ENCODE measurements at places on chromosomes 7 and 10.

DNA sequence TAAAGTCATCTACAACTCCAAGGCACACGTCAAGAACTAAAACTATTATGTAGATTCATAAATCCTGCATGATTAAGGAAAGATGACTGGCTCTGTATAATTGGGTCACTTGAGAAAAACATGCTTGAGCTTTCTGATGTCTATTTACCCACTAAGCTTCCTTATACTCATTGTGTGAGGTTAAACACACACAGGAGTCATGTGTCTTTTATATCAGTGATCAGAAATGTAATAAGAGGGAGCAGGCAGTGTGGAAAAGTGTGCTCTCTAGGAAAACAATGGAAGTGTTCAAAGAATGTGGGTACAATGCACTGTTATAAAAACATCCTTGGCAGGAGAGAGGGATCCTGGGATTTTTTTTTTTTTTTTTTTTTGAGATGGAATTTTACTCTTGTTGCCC lies 108.6 kb upstream of the ARID5B start:
- ATAC-seq = peak; percentile 79

- no peak for ATAC-seq
These were observed 154.8 kb downstream of the CCDC3 start for GRCh38 chr10:12846718-12847117.

- ATAC-seq = peak; percentile 26
These were observed 28.2 kb downstream of the IL15RA start for GRCh38 chr10:5949009-5949759.

GRCh38 chr7:116798232-116798631 lies 64.2 kb upstream of the CAPZA2 start:
- ATAC-seq = no peak

DNA sequence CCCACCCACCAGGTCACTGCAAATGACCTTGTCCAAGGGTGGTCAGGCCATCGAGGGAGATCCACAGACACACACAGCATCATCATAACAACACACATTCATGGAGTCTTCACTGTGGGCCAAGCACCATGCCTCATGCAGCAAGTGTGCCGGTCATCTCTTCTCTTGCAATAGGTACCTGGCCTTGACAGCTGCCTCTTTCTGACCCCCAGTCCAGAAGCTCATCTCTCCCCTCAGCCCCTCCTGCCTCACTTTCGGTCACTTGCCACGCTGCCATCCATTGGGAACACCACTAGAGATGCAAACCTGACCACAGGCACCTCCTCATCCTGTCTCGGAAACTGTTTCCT lies 75.9 kb downstream of the OAT start:
- no peak for ATAC-seq

DNA sequence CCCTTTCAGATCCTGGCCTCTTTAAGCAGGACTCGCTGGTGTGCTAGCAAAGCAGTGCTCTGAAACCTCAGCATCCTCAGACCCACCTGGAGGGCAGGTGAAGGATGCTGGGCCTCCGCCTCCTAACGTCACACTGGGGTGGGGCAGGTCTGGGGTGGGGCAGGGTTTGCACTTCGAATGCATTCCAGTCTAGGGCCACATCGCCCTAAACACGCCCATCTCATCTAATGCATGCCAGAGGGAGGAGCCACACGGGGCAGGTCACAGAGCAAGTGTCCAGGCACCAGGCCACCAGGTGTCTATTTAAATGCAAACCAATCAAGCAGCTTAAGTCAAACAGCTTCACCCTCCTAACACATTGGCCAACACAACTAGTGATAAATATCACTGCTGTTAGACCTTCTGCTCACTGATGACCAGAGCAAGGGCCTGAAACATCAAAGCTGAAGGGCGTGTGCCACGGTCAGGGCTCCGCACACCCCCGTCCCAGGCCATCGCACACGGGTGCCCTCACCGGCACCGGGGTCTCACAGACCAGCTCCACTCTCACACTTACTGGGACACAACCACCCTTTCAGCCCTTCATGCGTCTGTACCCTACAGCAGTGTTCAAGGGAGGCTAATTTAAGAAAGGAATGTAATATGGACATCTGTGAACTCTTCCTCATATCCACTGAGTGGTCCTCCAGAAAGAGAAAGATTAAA lies 47.1 kb downstream of the DIP2C start:
- ATAC-seq = peak; percentile 83

DNA sequence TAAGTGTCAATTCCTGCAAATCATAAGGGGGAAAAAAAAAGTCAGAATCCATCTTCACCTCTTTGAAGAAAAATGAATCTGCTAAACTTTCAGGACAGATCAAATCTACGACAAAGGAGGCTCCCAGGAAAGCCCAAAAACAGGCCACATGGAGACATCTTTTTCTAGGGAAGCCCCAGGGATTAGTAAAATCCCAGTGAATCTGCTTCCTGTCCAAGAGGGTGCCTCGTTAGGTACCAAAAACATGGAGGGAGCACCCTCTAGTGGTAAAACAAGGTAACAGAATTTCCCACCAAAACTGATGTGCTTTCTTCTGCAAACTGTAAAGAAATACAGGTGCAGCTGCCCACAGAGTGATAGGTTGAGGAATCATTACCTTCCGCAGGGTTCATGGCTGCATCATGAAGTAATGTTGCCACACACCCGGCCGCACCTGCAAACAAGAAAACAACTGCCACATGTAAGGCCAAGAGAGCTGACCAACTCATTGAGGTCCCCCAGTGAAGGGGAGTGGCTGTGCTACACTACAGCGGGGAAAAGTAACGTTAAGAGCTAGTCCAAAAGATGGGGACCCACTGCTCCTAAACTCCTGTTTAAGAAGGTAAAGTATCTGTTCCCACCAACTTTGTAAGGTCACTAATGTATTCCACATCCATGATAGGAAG lies 7.9 kb downstream of the SLC25A28 start:
- ATAC-seq = peak; percentile 72

DNA sequence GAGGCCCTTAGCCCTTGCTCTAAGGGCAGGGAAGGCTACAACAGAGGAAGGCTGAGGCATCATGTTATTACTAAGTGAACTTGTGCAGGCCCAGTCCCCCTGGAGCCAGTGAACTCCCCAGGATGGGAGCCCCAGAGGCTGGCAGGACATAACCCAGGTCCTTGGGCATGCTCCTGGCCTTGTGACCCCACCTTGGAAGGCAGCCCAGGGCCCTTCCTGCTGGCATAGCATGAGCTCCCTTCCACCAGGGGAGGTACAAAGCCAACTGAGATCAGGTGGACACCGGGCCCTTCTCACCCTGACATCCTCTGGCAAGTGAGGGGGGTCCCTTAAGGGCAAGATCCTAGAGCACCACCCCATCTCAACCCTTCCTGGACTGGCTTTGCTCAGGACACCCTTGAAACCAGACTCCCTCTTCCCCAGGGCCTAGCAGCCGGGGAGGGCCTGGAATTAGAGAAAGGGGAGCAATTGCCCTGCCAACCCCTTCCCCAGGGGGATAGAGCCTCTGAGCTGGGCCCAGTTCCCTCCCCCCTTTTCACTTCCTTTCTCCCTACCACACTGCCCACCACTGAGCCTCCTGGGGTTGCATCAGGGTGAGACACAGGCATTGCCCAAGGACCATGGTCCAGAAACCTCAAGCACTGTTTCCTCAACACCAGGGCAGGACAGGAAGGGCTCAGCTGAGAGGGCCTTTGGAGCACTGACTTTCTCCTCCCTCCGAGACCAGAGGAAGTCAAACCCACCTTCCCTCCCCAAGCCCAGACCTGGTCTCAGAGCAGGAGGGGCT lies 1.8 kb upstream of the VSIR start:
- no peak for ATAC-seq

DNA sequence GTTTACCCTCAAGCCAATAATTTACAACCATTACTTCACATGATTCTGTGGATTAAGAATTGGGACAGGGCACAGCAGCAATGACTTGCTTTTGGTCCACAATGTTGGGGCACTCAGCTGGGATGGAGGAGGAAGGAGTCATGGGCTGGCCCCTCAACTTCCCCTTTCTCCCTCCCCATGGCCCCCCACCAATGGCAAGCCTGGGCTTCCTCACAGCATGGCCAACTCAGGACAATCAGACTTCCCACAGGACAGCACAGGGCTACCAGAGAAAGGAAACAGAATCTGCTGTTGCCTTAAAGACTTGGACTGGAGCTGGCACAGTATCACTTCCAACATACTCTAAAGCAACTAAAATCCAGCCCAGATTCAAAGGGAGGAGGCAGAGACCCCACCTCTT lies 160.7 kb downstream of the PTPN20 start:
- no peak for ATAC-seq

DNA sequence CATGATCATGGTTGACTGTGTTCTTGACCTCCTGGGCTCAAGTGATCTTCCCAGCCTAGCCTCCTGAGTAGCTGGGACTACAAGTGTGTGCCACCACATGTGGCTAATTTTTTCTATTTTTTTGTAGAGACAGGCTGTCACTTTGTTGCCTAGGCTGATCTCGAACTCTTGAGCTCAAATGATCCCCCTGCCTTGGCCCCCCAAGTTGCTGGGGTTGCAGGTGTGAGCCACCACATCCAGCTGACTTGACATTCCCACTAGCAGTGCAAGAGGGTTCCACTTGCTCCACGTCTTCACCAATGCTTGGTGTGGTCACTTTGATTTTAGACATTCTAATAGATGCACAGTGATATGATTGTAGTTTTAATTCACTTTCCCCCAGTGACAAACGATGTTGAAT lies 25.1 kb downstream of the CYP26A1 start:
- no peak for ATAC-seq

GRCh38 chr7:121874298-121874697 lies 1.3 kb downstream of the PTPRZ1 start:
- no peak for ATAC-seq

GRCh38 chr10:97771913-97772823 lies at the start of gene SFRP5:
Gene SFRP5, minus strand, starts transcription at chr10:97771999. Its CDS starts 166 bp downstream, at chr10:97771833.
- no peak for ATAC-seq

- no peak for ATAC-seq
These were observed 200.8 kb upstream of the PFKP start for GRCh38 chr10:2866569-2866968.

GRCh38 chr7:128879939-128880746 lies 17.5 kb downstream of the ATP6V1F start:
- peak; percentile 72 for ATAC-seq

DNA sequence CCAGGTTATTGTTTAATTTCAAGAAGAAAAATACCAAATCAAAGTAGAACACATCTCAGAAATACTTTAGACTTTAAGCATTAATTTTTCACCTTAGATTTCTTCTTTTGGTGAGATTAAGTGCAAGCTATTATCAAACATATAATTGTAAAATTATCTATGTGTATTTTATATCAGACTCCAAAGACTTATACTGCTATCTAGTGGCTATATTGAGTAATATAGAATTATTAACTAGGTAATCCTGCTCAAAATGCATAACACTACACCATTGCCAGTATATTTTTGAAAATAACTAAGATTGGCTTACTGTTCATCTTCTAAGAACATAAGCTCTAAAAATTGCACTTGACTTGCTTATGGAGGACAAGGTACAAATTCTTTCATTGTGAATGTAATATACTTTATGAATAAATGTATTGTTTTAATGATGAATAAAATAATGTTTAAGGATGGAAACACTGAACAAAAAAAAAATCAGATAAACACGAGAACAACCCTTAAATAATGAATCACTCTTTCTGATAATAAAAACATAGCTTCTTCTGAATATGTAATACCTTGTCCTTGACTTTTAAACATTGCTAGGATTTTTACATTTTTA lies 86.7 kb upstream of the GNAI1 start:
- no peak for ATAC-seq

GRCh38 chr10:86918022-86918471 lies 39.4 kb downstream of the MMRN2 start:
- peak; percentile 41 for ATAC-seq

DNA sequence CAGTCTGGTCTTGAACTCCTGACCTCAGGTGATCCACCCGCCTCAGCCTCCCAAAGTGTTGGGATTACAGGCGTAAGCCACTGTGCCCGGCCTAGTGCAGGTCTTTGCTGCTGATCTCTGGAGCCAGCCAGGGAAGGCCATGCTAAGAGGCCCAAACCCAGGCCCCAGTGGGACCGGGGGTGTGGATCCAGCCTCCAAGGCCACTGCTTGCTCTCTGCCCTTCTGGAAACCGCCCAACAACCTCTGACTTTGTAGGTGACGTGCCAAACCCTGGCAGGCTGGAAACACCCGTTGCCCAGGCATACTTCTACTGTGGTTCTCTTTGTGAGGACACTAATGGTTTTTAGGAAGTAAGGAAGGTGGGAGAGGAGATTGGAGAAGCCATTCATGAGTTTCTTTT lies 83.5 kb upstream of the GNA12 start:
- no peak for ATAC-seq

GRCh38 chr7:7718492-7718891 lies at the start of gene RPA3:
Gene RPA3, minus strand, starts transcription at chr7:7718607. Its CDS starts 78,189 bp downstream, at chr7:7640418.
- no peak for ATAC-seq

GRCh38 chr7:24964191-24964590 lies 15.8 kb downstream of the OSBPL3 start:
- ATAC-seq = peak; percentile 27
